ENCODE measurements at places on chromosomes 5 and 9. TPM values are rescaled to one million over a fixed set of nuclear protein-coding genes. Genes with fewer than 3 reads are reported as not detected.

GRCh38 chr5:177361418-177362291, 3.9 kb downstream of the RGS14 start:
- H3K36me3 ChIP-seq = no peaks in the 10 kb centered on the region
- H3K27ac ChIP-seq = peak overlapping the region; percentile 68
- peaks cover 3% of the 10 kb centered on the region for H3K27me3 ChIP-seq
- peak overlapping the region; percentile 33 for H3K4me3 ChIP-seq

DNA sequence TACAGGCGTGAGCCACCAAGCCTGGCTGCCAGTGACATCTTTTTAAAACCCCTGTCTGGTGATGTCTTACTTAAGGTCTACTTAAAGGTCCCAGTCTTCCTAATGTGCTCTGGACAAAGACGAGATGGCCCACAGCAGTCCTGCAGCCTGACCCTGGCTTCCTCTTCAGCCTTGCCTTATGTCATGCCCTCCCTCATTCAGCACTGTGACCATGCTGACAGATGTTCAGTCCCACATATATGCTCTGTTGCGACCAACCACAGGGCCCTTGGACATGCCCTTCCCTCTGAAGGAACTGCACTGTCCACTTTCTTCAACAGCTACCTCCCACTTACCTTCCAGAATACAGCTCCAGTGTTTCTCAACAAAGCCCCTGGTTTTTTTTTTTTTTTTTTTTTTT, 172.8 kb upstream of the PANK3 start:
- no peak for DNase-seq
- no peaks in the 10 kb centered on the region for H3K36me3 ChIP-seq
- peaks cover 14% of the 10 kb centered on the region for H3K27me3 ChIP-seq
- H3K27ac ChIP-seq = no peak overlapping the region
- no peak overlapping the region for H3K4me3 ChIP-seq
- H3K4me1 ChIP-seq = peaks cover 13% of the 10 kb centered on the region

GRCh38 chr9:124617477-124618141, 110.4 kb upstream of the NR5A1 start:
- no peaks in the 10 kb centered on the region for H3K36me3 ChIP-seq
- peaks cover 50% of the 10 kb centered on the region for H3K4me1 ChIP-seq
- peaks cover 12% of the 10 kb centered on the region for H3K27me3 ChIP-seq

GRCh38 chr5:77397686-77398292, 94.3 kb downstream of the WDR41 start:
- no peak overlapping the region for H3K27ac ChIP-seq
- H3K4me3 ChIP-seq = no peak overlapping the region
- no peak for DNase-seq
- no peaks in the 10 kb centered on the region for H3K4me1 ChIP-seq
- H3K27me3 ChIP-seq = peaks cover 2% of the 10 kb centered on the region

- no peaks in the 10 kb centered on the region for H3K4me1 ChIP-seq
- no peak overlapping the region for H3K27ac ChIP-seq
- H3K4me3 ChIP-seq = no peak overlapping the region
- DNase-seq = no peak
Measured at GRCh38 chr9:40925149-40925548, 203.3 kb downstream of the FOXD4L6 start.

Gene SIMC1
- 2.4 TPM for polyA plus RNA-seq

Gene CDH9
- not detected for polyA plus RNA-seq

Gene NXNL2
- not detected for polyA plus RNA-seq

Gene FOXD4
- polyA plus RNA-seq = not detected

All from immature natural killer cell (primary cell).